CD8-positive, alpha-beta memory T cell (primary cell): ENCODE measurements at places on chromosomes 7 and 10. TPM values are rescaled to one million over a fixed set of nuclear protein-coding genes. Genes with fewer than 3 reads are reported as not detected.

The FAM237B gene
- not detected for total RNA-seq

The ZC3HAV1 gene
- total RNA-seq = 92.8 TPM

The ITGA8 gene
- not detected for total RNA-seq

The SPDYE11 gene
- not detected for total RNA-seq

The BMPER gene
- not detected for total RNA-seq

The PRDX3 gene
- total RNA-seq = 203 TPM

The ERVW-1 gene
- total RNA-seq = not detected

The POU6F2 gene
- total RNA-seq = not detected

The ST8SIA6 gene
- total RNA-seq = not detected

The MET gene
- 4.3 TPM for total RNA-seq

The ZNF438 gene
- total RNA-seq = 3.9 TPM

The GPRIN2 gene
- total RNA-seq = not detected

The DOCK1 gene
- total RNA-seq = 0.16 TPM

The UCMA gene
- total RNA-seq = not detected

The NOS3 gene
- 9.9 TPM for total RNA-seq

The CFAP70 gene
- 1.2 TPM for total RNA-seq

The STAG3 gene
- total RNA-seq = 5.1 TPM

The ODAD2 gene
- 0.20 TPM for total RNA-seq

The PFKFB3 gene
- total RNA-seq = 60.1 TPM

The SORCS3 gene
- not detected for total RNA-seq

The SLC25A28 gene
- total RNA-seq = 42.9 TPM

The ZNF25 gene
- 4.6 TPM for total RNA-seq

The SPDYE5 gene
- total RNA-seq = not detected

The SRRM3 gene
- total RNA-seq = not detected

The CPVL gene
- 1.0 TPM for total RNA-seq

The TET1 gene
- 0.44 TPM for total RNA-seq

The VGF gene
- 0.13 TPM for total RNA-seq

The VWDE gene
- 0.71 TPM for total RNA-seq

The DDC gene
- not detected for total RNA-seq
